Ureter (tissue), 1 donor: ENCODE measurements at places on chromosomes 1 and 21.

DNA sequence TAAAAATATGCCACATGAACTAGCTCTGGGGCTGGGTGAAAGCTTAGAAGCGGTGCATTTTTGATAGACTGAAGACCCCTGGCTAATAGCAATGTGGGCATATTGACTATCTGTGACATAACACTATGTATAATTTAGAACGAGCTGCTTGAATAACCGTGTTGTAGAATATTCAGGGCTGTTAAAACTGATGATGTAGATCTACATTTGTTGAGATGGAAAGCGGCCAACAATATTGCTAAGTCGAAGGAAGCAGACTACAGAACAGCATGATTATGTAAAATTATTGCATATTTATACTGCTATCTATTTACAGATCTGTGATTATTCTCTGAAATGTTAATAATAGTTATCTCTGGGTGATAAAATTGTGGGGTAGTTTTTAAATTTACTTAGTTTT, 41.1 kb upstream of the BCL10 start:
- DNase-seq: no peak

DNA sequence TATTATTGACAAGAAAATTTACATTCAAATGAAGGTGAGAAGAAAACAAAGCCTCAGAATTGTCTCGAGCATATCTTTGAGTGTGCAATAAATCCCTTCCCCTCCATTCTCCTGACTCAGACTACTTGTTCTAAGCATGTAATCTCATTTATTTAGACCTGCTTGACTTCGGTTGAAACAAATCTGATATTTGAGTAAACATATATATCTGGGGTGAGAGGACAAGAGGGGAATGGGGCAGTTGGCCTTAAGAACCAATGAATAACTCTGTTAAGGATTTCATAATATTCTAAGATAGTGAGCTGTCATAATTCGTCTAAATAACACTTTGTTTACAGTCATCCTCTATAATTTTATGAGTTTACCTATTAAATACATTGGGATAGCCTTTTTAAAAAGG, 142.7 kb downstream of the SIPA1L2 start:
- no peak for DNase-seq

- no peak for DNase-seq
These were observed 38.1 kb downstream of the RCSD1 start for GRCh38 chr1:167668108-167668507.

GRCh38 chr1:42739753-42740700, at the start of gene CLDN19:
CLDN19 (minus strand) TSS chr1:42740236; CDS start chr1:42740063, 173 bp downstream.
- no peak for DNase-seq

DNA sequence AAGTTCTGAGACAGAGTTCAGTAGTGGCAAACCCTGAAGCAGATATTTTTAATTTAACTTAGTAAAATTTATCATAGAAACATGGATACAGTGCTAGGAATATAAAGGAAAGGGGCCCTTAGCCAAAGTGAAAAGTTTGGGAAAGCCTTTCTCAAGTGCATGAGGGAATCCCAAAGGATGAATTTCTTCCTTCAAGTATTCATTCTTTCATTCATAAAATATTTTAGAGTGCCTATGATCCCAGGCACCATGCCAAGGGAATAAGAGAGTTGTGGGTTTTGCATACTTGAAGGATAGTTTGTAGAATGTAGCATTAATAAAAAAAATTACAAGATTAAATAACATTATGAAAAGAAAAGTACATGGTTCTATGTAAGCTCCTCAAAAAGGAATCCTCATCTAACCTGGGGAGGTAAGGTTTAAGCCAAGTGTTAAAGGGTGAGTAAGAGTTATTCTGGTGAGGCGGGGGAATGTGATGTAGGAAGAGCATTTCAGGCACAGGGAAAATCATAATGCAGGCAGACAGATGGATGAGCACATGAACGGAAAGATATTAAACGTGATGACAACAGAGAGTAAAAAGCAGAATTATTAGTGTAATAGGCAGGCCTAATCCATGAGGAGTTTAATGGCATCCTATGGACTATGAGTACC, 40.4 kb upstream of the NTNG1 start:
- DNase-seq: no peak

GRCh38 chr21:29152916-29153315, 22.5 kb downstream of the MAP3K7CL start:
- no peak for DNase-seq

- no peak for DNase-seq
These were observed 11.1 kb downstream of the ZFYVE9 start for GRCh38 chr1:52153010-52153409.

GRCh38 chr1:176885751-176886150, 278.8 kb downstream of the ASTN1 start:
- DNase-seq: no peak

DNA sequence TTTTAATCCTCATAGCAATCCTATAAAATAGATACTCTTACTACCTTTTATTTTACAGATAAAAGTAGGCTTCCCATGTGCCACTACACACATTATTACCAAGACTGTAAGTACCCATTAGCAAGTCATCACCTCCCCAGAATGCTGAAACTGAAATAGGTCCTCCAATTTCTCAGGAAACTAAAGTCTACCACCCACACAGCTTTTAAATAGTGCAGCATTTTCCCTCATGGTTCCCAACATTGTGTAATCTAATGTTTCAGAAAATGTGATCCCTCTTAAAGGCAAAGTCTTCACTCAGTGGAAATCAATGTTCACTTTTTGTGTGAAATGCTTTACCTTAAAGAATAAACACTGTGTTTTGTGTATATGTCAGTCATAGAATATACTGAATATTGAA, 356.5 kb downstream of the GPATCH2 start:
- DNase-seq: no peak
